ENCODE measurements at places on chromosomes 12 and 14. TPM values are rescaled to one million over a fixed set of nuclear protein-coding genes. Genes with fewer than 3 reads are reported as not detected.

The KLRG1 gene
- polyA plus RNA-seq: 1.7 TPM

The DTX1 gene
- 1.1 TPM for polyA plus RNA-seq

The OTOGL gene
- 0.70 TPM for polyA plus RNA-seq

The AQP2 gene
- not detected for polyA plus RNA-seq

The MARK3 gene
- 61.8 TPM for polyA plus RNA-seq

The CRIP1 gene
- 60.1 TPM for polyA plus RNA-seq

The KRT73 gene
- not detected for polyA plus RNA-seq

The LALBA gene
- polyA plus RNA-seq: not detected

Measured in stomach (tissue), 19 donors.